Activated T-helper 1 cell treated with anti-CD3 and anti-CD28 coated beads, Interleukin-12 subunit alpha, Interleukin-12 subunit beta, Interleukin-2, Interleukin-4 antibody, amounts not matched to agents 30 ng/mL and 10 ng/mL and 1 ng/mL, durations not matched to agents 14 hours and 24 hours and 36 hours (primary cell): ENCODE measurements at places on chromosomes 7 and 10.

GRCh38 chr7:47513741-47514241 is 68.1 kb downstream of the TNS3 start:
- no peaks in the 10 kb centered on the region for H3K36me3 ChIP-seq
- peaks cover 1% of the 10 kb centered on the region for H3K27me3 ChIP-seq
- no peak for DNase-seq
- no peaks in the 10 kb centered on the region for H3K4me1 ChIP-seq
- no peak overlapping the region for H3K27ac ChIP-seq
- no peak overlapping the region for H3K4me3 ChIP-seq

GRCh38 chr7:144629011-144629410 is 206.8 kb downstream of the TPK1 start:
- H3K27me3 ChIP-seq: no peaks in the 10 kb centered on the region
- H3K36me3 ChIP-seq: no peaks in the 10 kb centered on the region
- DNase-seq: no peak

DNA sequence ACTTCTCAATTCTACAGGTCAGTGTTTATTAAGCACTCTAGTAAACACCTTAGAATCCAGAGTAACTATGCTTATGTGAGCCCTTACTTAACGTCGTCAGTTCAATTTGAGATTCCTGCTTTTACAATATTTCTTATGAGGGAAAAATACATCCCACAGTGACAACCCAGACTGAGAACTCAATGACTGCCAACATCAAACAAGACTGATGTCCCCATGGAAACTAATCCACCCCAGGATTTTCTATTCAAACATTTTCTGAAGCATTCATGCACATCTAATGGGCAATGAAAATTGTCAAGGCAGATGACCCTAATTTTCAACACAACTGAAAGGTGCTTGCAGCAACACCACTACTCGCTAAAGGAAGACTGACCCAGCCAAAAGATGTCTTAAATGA is 67.0 kb downstream of the ATE1 start:
- no peak overlapping the region for H3K27ac ChIP-seq
- H3K4me3 ChIP-seq: no peak overlapping the region
- H3K36me3 ChIP-seq: peaks cover 17% of the 10 kb centered on the region
- no peak for DNase-seq
- H3K4me1 ChIP-seq: no peaks in the 10 kb centered on the region

DNA sequence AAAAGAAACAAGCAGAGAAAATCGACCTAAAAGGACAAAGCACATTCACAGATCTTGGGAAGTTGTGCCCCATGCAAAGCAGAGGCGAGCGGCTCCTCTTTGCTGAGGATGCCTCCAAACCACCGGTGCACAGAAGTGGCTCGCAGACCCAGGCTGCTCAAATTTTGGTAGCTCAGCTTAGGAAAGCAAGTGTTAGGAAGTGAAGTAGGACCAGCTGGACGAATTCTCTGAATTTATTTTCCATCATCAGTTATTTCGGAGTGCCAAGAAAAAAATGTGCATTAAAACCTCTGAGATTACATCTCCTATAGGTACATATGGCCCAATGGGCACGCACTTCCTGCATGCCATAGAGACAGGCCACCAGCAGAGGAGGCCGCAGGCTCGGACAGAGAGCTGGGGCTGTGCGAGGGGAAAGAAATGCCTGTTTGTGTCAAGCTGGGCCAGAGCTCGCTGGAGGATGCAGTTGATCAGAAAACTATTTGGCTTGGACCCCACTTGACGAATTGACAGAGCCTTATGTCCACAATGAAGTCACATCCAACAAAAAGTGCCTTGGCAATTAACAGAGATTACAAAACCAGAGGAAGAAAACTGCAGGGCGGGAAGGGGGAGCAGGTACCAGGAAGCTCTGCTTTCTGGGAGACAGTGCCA is 122.3 kb upstream of the LYZL2 start:
- peak overlapping the region; percentile 80 for H3K27ac ChIP-seq
- H3K4me1 ChIP-seq: peaks cover 61% of the 10 kb centered on the region
- H3K4me3 ChIP-seq: peak overlapping the region; percentile 43
- no peaks in the 10 kb centered on the region for H3K27me3 ChIP-seq
- no peak for DNase-seq
- H3K36me3 ChIP-seq: no peaks in the 10 kb centered on the region

- no peaks in the 10 kb centered on the region for H3K36me3 ChIP-seq
- H3K27ac ChIP-seq: no peak overlapping the region
- H3K4me1 ChIP-seq: no peaks in the 10 kb centered on the region
- no peak for DNase-seq
These were observed 7.8 kb upstream of the TARP start for GRCh38 chr7:38281266-38281665.

DNA sequence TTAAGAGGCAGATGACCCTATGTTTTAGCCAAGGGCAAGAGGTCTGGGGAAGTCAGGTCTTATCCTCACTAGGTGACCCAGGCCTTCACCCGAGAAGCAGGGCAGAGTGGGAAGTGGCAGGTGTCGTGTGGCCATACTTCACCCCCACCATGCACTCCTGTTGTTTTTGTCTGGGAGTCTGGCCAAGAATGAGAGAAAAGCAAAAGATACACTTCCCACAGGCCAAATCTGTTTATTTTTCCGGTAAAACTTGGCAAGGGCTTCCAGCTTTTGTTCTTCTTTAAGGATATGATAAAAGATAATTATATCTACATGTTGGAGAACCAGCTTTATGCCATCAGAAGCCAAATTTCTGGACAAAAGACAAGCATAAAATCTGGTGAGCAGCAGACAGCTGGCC is 137.4 kb upstream of the CDC14C start:
- DNase-seq: no peak
- H3K4me1 ChIP-seq: no peaks in the 10 kb centered on the region
- peaks cover 1% of the 10 kb centered on the region for H3K27me3 ChIP-seq
- no peak overlapping the region for H3K27ac ChIP-seq

GRCh38 chr10:48697821-48698764 is 13.4 kb downstream of the WDFY4 start:
- H3K4me1 ChIP-seq: no peaks in the 10 kb centered on the region
- no peaks in the 10 kb centered on the region for H3K27me3 ChIP-seq
- no peak overlapping the region for H3K27ac ChIP-seq
- DNase-seq: no peak

GRCh38 chr7:17305387-17306171 is 7.1 kb downstream of the AHR start:
- peak overlapping the region; percentile 26 for H3K27ac ChIP-seq
- H3K27me3 ChIP-seq: no peaks in the 10 kb centered on the region
- no peaks in the 10 kb centered on the region for H3K36me3 ChIP-seq

DNA sequence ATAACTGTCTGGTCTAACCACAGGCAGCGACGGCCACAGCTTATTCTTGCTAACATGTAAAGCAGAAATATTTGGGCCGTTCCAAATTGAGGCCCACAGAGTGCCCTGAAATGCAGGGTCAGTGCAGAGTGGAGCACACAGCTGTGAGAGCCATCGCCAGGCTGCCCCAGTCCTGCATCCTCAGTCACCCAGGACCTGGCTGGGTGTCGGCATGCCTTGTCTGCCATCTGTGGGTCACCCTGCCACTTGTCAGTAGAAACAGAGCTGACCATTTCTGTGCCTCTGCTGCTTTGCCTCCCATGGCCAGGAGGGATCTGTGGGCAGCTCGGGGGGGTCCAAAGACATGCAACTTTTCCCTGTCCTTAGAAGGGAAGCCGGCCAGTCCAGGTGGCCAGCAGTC is 57.3 kb upstream of the BTBD16 start:
- H3K4me3 ChIP-seq: no peak overlapping the region
- no peak overlapping the region for H3K27ac ChIP-seq
- H3K27me3 ChIP-seq: no peaks in the 10 kb centered on the region
- no peaks in the 10 kb centered on the region for H3K36me3 ChIP-seq
- no peaks in the 10 kb centered on the region for H3K4me1 ChIP-seq
- no peak for DNase-seq

GRCh38 chr7:26478550-26478949 is 186.9 kb downstream of the SNX10 start:
- no peak for DNase-seq
- no peak overlapping the region for H3K4me3 ChIP-seq
- peaks cover 18% of the 10 kb centered on the region for H3K27me3 ChIP-seq
- no peaks in the 10 kb centered on the region for H3K4me1 ChIP-seq
- H3K36me3 ChIP-seq: no peaks in the 10 kb centered on the region
- no peak overlapping the region for H3K27ac ChIP-seq

DNA sequence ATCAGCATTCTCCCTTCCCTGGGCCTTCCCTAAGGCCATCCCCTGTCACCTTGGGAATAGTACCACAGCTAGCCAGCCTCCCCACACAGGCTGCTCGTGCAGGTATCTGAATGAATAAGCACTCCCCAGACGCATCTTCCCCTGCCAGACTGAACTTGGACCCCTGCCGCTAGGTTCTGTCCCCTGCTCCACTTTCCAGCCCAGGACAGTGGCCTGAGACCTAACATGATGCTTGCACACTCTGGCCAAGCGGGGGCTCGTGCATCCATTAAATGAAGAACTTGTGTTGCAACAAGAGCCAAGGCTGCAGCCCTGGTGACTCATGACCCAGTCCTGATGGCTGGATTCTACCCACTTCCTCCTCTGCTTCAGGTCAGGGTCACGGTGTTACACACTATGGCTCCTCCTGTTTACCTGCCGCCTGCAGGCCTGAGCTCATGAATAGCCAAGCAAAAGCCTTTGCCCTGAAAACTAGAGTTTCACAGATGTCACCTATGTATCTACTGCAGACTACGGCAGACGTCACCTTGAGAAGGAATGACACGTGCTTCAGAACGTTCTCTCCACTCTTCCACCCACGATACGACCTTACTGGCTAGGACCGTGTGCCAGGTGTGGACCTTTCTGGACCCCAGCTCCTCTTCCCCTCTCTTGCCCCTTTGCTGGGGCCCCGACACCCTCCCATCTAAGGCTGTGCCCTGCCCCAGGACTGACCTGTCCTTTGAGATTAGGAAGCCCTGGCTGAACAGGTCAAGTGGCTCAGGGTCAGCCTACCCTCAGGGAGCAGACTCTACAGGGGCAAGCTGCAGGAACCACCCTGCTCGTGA is 6.5 kb downstream of the ASB13 start:
- no peaks in the 10 kb centered on the region for H3K36me3 ChIP-seq
- no peak overlapping the region for H3K4me3 ChIP-seq
- H3K27me3 ChIP-seq: peaks cover 3% of the 10 kb centered on the region

GRCh38 chr7:13651167-13651566 is 338.3 kb downstream of the ETV1 start:
- H3K4me3 ChIP-seq: no peak overlapping the region
- DNase-seq: no peak
- H3K27me3 ChIP-seq: no peaks in the 10 kb centered on the region

DNA sequence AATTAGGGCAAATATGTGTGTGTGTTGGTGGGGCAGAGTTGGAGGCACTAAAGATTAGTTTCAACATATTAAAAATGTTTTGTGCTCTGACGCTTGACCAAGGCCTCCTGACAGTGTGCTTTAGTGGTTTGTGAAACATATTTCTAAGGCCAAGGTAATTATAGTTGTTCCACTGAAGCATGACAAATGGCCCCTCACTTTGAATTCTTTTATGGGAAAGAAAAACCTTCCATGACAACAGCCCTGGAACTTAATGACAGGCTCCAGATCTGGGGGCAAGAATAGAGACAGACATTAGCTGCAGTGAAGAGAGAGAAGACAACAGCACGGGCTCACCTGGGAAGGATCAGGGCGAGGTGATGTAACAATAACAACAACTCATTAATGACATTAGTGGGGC is 155.8 kb downstream of the CHN2 start:
- no peaks in the 10 kb centered on the region for H3K36me3 ChIP-seq
- DNase-seq: no peak
- H3K4me3 ChIP-seq: no peak overlapping the region

DNA sequence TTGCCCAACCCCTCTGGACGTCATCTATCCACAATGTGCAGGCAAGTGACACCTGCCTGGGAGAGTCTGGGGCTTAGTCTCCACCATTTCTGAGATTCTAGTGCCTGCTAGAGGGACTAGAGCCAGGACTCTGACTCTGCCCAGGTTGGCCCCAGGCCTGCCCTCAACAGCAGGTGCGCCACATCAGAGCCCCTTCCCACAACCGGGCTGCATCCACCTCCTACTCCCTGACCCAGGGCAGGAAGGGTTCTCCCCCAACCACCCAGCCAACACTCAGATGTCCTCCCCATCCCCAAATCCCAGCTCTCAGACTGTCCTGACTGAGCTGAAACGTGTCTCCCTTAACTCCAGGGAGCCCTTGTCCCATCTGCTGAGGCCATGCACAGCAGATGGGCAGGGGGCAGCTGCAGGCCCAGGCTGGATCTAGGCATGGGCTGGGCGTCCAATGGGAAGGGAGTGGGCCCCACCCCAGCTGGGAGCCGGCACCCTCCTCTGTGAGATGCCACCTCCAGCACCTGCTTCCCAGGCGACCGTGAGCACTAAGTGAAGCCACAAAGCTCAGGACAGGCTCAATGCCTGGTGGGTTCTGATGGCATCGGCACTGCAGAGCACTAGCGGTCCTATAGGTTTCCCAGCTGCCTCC is 49.2 kb downstream of the RASGEF1A start:
- no peaks in the 10 kb centered on the region for H3K36me3 ChIP-seq
- H3K27me3 ChIP-seq: peaks cover 6% of the 10 kb centered on the region
- H3K27ac ChIP-seq: no peak overlapping the region
- H3K4me3 ChIP-seq: no peak overlapping the region
- no peaks in the 10 kb centered on the region for H3K4me1 ChIP-seq

GRCh38 chr10:100930368-100930767 is 17.6 kb downstream of the SLF2 start:
- H3K4me3 ChIP-seq: no peak overlapping the region
- no peak overlapping the region for H3K27ac ChIP-seq
- DNase-seq: no peak
- H3K36me3 ChIP-seq: peaks cover 49% of the 10 kb centered on the region

- peaks cover 85% of the 10 kb centered on the region for H3K4me1 ChIP-seq
- H3K4me3 ChIP-seq: peak overlapping the region; percentile 82
- H3K27ac ChIP-seq: peak overlapping the region; percentile 97
These were observed 52.0 kb upstream of the SMNDC1 start for GRCh38 chr10:110356628-110357245.

DNA sequence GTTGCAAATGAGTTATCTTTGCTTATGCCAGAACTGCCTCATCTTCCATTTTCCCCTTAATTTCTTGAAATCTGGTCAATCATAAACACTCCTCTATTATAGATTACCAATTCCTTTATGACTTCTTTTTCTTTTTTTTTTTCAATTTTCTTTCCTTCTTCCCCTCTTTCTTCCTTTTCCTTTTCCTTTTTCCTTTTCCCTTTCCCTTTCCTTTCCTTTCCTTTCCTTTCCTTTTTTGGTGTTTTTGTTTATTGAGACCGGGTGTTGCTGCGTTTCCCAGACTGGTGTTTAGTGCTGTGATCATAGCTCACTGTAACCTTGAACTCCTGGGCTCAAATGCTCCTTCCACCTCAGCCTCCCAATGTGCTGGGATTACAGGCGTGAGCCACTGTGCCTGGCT is 151.4 kb upstream of the FOXP2 start:
- H3K4me3 ChIP-seq: no peak overlapping the region
- DNase-seq: no peak
- no peaks in the 10 kb centered on the region for H3K36me3 ChIP-seq
- no peak overlapping the region for H3K27ac ChIP-seq
- H3K27me3 ChIP-seq: no peaks in the 10 kb centered on the region

GRCh38 chr7:138066954-138067394 is 9.3 kb upstream of the AKR1D1 start:
- H3K27ac ChIP-seq: no peak overlapping the region
- no peaks in the 10 kb centered on the region for H3K4me1 ChIP-seq
- H3K36me3 ChIP-seq: no peaks in the 10 kb centered on the region
- no peak for DNase-seq
- no peak overlapping the region for H3K4me3 ChIP-seq
